ENCODE measurements at places on chromosomes 2 and 18. TPM values are rescaled to one million over a fixed set of nuclear protein-coding genes. Genes with fewer than 3 reads are reported as not detected.

RDH14 gene
- 46.3 TPM for polyA plus RNA-seq

CHRND gene
- not detected for polyA plus RNA-seq

SH2D6 gene
- not detected for polyA plus RNA-seq

NT5DC4 gene
- polyA plus RNA-seq, result not detected

PTPRN gene
- polyA plus RNA-seq, result 0.27 TPM

FKBP1B gene
- 1.9 TPM for polyA plus RNA-seq

CYP1B1 gene
- polyA plus RNA-seq, result 0.10 TPM

RPIA gene
- polyA plus RNA-seq, result 72.8 TPM

DTNB gene
- 17.7 TPM for polyA plus RNA-seq

NEU4 gene
- not detected for polyA plus RNA-seq

PSTPIP2 gene
- 10.9 TPM for polyA plus RNA-seq

GAL3ST2 gene
- polyA plus RNA-seq, result not detected

SNORC gene
- not detected for polyA plus RNA-seq
